ENCODE measurements at places on chromosomes 6 and 20.

- DNase-seq: no peak
These were observed 27.3 kb upstream of the TSPYL1 start for GRCh38 chr6:116307001-116307400.

- no peak for DNase-seq
These were observed 40.9 kb downstream of the ALDH8A1 start for GRCh38 chr6:134908906-134909516.

- no peak for DNase-seq
These were observed 12.0 kb downstream of the TTI1 start for GRCh38 chr20:38021087-38021772.

- no peak for DNase-seq
These were observed 205.3 kb downstream of the EYA2 start for GRCh38 chr20:47099825-47100441.

- no peak for DNase-seq
These were observed 46.0 kb upstream of the TOP1 start for GRCh38 chr20:40982415-40983145.

DNA sequence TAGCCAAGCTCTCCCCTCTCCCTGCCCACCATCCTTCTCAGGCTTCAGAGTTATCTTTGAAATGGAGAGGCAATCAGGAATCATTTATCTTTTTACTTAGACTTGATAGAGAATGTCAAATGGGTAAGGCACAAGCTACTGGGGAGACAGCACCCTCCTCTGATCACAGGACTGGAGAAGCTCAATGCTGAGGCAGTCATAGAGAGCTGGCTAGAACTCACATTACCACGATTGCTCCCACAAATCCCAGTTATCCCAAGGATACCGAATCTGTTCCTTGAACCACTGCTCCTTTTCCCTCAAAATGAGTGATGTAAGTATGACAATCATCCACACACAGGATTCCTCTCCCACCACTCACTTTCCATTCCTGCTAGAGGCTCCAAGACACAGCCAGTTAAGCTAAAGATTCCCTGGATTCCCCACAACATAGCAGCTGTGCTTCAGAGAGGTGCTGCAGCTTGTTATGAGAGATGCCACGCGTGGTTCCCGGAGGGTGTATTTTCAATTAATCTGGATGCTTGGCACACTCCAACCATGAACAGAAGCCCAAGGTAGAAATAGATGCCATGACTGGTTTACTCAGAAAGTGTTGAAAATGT, 96.2 kb upstream of the VGLL2 start:
- DNase-seq: no peak

- no peak for DNase-seq
These were observed 10.9 kb downstream of the NINL start for GRCh38 chr20:25574411-25574810.

DNA sequence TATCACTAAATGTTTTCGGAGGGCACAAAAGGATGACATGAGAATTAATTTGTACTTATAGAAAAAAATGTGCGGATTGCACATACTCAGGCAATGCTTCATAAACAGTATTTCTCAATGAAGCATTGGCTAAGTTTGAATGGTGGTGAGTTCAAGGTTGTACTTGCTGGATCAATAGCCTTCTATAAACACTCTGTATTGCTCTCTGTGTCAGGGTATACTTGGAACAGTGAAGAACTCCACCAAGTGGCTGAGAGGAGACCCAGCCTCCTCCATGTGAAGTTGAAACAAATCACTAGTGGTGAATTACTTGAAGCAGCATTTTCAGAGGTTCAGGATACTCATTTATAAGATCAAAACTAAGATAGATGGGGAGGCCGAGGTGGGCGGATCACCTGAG, 360.6 kb downstream of the RIMS1 start:
- DNase-seq: no peak

- no peak for DNase-seq
These were observed 16.7 kb downstream of the KAT14 start for GRCh38 chr20:18154342-18154741.
